ENCODE measurements at places on chromosomes 6 and 20. TPM values are rescaled to one million over a fixed set of nuclear protein-coding genes. Genes with fewer than 3 reads are reported as not detected.

Gene PAK1IP1
- total RNA-seq, result 20.6 TPM

GRCh38 chr6:106087548-106088325, 1.6 kb downstream of the PRDM1 start:
- H3K4me1 ChIP-seq, result peaks cover 19% of the 10 kb centered on the region
- H3K4me3 ChIP-seq, result no peak overlapping the region
- peak; percentile 55 for DNase-seq
- no peaks in the 10 kb centered on the region for H3K36me3 ChIP-seq
- no peak overlapping the region for H3K27ac ChIP-seq
- peaks cover 6% of the 10 kb centered on the region for H3K27me3 ChIP-seq

DNA sequence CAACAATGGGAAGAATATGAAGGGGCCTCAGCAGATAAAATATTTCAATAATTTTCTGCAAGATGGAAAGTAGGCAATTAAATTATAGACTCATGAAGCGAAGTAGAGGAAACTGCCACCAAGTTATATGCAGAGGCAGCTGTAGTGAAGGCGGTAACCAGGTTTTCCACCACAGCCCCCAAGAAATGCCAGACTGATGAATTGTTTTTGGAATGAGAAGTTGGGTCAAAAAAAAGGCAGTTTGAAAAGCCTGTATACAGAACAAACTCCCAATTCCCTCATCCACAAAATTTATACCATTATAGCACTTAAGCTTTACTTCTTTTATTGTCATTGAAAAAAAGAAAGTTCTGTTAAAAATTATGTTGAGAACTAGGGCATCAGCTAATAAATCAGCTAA, 45.3 kb downstream of the ELOVL4 start:
- no peaks in the 10 kb centered on the region for H3K36me3 ChIP-seq
- H3K4me1 ChIP-seq, result no peaks in the 10 kb centered on the region
- no peak overlapping the region for H3K4me3 ChIP-seq

Gene LAMA4
- 629 TPM for total RNA-seq

DNA sequence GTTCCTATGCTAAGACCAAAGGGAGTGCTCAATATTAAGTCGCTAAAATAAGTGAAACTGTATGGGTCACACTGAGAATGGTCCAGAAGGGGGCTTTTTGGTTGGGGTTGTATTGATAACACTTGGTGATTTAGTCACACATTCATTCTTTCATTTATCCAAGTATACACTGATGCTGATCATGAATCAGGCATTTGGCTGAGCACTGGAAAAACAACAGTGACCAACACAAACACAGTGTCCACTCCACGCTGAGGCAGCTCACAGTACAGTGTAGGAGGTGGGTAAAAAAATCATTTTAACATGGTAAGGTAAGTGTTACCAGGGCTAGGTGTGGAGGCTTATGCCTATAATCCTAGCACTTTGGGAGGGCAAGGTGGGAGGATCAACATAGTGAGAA, 9.2 kb upstream of the FAM83C start:
- H3K27ac ChIP-seq, result no peak overlapping the region
- DNase-seq, result no peak
- no peak overlapping the region for H3K4me3 ChIP-seq
- H3K4me1 ChIP-seq, result peaks cover 42% of the 10 kb centered on the region
- H3K36me3 ChIP-seq, result no peaks in the 10 kb centered on the region
- H3K27me3 ChIP-seq, result no peaks in the 10 kb centered on the region

Gene TTLL9
- total RNA-seq, result not detected

Gene NOTCH4
- total RNA-seq, result 120 TPM

DNA sequence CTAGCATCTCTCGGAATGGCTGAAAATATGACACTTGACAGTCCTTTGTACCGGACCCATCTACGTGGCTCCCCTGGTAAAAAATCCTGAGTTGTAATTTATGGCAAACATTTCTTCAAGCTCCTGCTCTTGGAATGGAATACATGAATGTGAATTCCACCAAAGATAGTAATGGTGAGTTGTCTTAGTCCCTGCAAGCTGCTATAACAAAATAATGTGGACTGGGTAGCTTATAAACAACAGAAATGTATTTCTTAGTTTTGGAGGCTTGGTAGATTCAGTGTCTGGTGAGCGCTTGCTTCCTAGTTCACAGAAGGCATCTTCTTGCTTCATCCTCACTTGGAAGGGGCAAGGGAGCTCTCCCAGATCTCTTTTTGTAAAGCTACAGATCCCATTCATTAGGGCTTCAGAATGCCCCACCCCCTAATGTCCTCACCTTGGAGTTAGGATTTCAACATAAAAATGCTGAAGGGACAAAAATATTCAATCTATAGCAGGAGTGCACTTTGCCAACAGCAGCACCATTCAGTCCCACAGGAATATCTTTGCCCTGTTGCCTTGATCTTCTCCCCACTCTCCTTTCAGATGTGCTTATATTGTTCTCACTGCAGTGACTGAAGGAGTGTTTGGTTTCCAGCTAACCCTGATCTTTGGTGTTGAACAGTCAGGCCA, 167.8 kb upstream of the HDAC2 start:
- no peak overlapping the region for H3K4me3 ChIP-seq
- H3K36me3 ChIP-seq, result no peaks in the 10 kb centered on the region
- no peaks in the 10 kb centered on the region for H3K4me1 ChIP-seq
- no peak overlapping the region for H3K27ac ChIP-seq
- DNase-seq, result no peak

- no peak overlapping the region for H3K4me3 ChIP-seq
- peaks cover 38% of the 10 kb centered on the region for H3K27me3 ChIP-seq
- DNase-seq, result no peak
- H3K27ac ChIP-seq, result no peak overlapping the region
- no peaks in the 10 kb centered on the region for H3K4me1 ChIP-seq
- no peaks in the 10 kb centered on the region for H3K36me3 ChIP-seq
Observed at GRCh38 chr6:41409489-41409888, 74.1 kb downstream of the NCR2 start.
